Smooth muscle cell of the pulmonary artery (primary cell): ENCODE measurements at places on chromosomes 3 and 15. TPM values are rescaled to one million over a fixed set of nuclear protein-coding genes. Genes with fewer than 3 reads are reported as not detected.

Gene SNAP23
- 66.4 and 82.4 TPM in 2 replicates for total RNA-seq

Gene PLCH1
- under 0.01 and 0.03 TPM in 2 replicates for total RNA-seq

Gene C3orf80
- 1.7 and 1.8 TPM in 2 replicates for total RNA-seq

Gene VIPR1
- total RNA-seq = 2.2 and 8.3 TPM in 2 replicates

Gene NECTIN3
- 31.5 and 46.2 TPM in 2 replicates for total RNA-seq

Gene GPR27
- 0.13 and 0.26 TPM in 2 replicates for total RNA-seq

Gene ATP13A5
- total RNA-seq = not detected in 2 replicates

Gene HIGD2B
- 0.10 TPM in 1 of 2 replicates, not detected in the other for total RNA-seq

Gene NR1I2
- 0.20 and 0.23 TPM in 2 replicates for total RNA-seq

Gene TM4SF18
- total RNA-seq = 0.07 and 0.72 TPM in 2 replicates

Gene ARGFX
- total RNA-seq = not detected in 2 replicates

Gene CD200
- 12.3 and 12.8 TPM in 2 replicates for total RNA-seq

Gene IL16
- total RNA-seq = 0.20 and 0.65 TPM in 2 replicates

Gene ASB14
- not detected in 2 replicates for total RNA-seq

Gene LARP6
- 51.3 and 52.6 TPM in 2 replicates for total RNA-seq

Gene DIPK2A
- total RNA-seq = 100 and 101 TPM in 2 replicates

Gene OCA2
- not detected in 2 replicates for total RNA-seq

Gene CYP8B1
- total RNA-seq = not detected in 2 replicates

Gene IMP3
- 70.4 and 81.4 TPM in 2 replicates for total RNA-seq

Gene HESX1
- total RNA-seq = 0.17 TPM in 1 of 2 replicates, not detected in the other

Gene CLASP2
- 60.9 and 64.6 TPM in 2 replicates for total RNA-seq

Gene CCDC39
- not detected in 2 replicates for total RNA-seq

Gene SPATA12
- 0.10 TPM in 1 of 2 replicates, not detected in the other for total RNA-seq

Gene CCDC54
- not detected in 2 replicates for total RNA-seq

Gene CLSTN2
- 0.33 and 1.6 TPM in 2 replicates for total RNA-seq

Gene CCK
- total RNA-seq = 0.13 and 0.36 TPM in 2 replicates

Gene RTF1
- total RNA-seq = 12.1 and 13.5 TPM in 2 replicates

Gene CMTM8
- 0.23 and 0.78 TPM in 2 replicates for total RNA-seq

Gene DCUN1D1
- total RNA-seq = 27.4 and 40.7 TPM in 2 replicates

Gene GPR62
- total RNA-seq = 0.07 TPM in 1 of 2 replicates, not detected in the other

Gene CCR4
- total RNA-seq = under 0.01 TPM in 1 of 2 replicates, not detected in the other

Gene CLDND1
- 94.2 and 112 TPM in 2 replicates for total RNA-seq
